ENCODE measurements at places on chromosomes 4 and X.

GRCh38 chr4:124631760-124632159, 80.8 kb downstream of the ANKRD50 start:
- DNase-seq = peak; percentile 13

- DNase-seq = no peak
Measured at GRCh38 chr4:158428242-158428641, 93.4 kb upstream of the RXFP1 start.

GRCh38 chr4:166602068-166602467, 632.2 kb downstream of the SPOCK3 start:
- no peak for DNase-seq

- DNase-seq = no peak
Measured at GRCh38 chrX:270848-271367, 10.3 kb upstream of the PLCXD1 start.

GRCh38 chr4:40544221-40544620, 85.4 kb downstream of the RBM47 start:
- no peak for DNase-seq

- DNase-seq = no peak
Measured at GRCh38 chr4:165472943-165473676, 94.3 kb downstream of the CPE start.

DNA sequence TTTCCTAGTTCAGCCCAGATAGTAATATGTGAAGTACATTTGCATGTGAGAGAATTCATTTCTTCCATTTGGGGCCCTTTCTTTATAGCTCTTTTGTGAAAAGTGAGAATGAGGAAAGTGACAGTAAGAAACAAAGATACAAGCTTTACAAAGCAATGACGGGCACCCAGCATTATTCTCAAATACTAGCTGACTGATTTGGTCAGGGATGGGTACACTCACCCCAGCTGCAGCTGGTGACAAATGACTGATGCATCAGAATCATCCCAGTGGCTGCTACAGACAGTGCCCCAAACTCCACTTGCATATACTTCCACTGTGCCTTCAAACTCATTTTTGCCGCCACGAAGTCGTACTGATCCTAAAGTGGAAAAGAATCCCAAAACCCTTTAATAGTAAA, 14.8 kb downstream of the PRSS12 start:
- DNase-seq = no peak

- DNase-seq = no peak
Measured at GRCh38 chr4:55296096-55296495, 49.9 kb upstream of the SRD5A3 start.

GRCh38 chr4:176205299-176205698, 9.9 kb upstream of the SPATA4 start:
- DNase-seq = no peak

DNA sequence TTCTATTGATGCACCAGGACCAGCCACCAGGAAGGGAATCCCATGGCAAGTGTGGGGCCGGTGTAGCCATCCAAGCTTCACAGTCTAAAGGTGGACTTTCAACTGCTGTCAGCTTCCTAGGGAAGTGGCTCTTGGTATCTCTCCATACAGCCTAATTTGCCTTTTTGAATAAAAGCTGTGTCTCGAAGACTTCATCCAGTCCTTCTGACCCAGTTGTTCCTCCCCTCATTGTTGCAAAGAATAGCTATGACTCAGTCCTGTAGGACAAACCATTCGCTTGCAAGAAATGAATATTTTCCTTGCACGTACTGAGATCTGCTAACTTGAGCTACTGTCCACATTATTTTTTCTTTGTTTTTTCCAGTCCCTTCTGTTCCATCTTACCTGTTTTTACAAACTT, 145.1 kb upstream of the CTSO start:
- DNase-seq = no peak

DNA sequence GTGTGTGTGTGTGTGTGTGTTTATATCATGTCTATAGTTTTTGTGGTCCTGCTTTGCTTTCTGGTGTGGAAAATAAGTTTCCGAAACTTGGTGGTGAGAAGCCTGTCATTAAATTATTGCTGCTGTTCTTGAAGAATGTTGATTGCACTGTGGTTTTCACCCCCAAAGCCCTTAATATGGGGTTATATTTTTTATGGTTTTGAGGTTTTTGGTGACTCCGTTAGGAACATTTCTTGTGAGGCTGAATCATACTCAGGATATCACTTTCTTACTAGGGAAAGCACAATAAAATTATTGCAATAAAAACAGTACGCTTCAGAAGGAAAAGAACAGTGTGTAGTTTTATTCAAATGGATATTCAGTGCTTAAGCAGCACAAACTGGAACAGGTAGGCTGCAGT, 539.1 kb upstream of the MAGEB18 start:
- DNase-seq = no peak

DNA sequence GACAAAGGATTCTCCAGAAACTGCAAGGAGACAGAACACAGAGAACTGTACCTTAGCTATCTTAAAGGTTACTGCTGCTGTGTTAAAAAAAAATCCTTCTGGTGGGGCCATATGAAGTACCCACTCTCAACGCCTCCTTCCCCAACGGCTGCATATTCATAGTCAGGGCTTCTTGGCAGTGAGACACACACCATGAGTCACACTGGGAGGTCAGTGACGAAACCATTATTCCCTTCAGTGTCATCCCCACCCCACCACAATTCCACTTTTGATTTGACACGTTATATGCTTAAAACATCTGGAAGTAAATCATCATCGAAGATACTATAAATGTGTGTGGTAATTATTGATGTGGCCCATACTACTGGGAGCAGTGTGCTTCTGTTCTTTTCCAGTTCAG, 271.5 kb downstream of the LDB2 start:
- no peak for DNase-seq

- no peak for DNase-seq
Measured at GRCh38 chrX:103831342-103831802, 685 bp downstream of the RAB9B start.

DNA sequence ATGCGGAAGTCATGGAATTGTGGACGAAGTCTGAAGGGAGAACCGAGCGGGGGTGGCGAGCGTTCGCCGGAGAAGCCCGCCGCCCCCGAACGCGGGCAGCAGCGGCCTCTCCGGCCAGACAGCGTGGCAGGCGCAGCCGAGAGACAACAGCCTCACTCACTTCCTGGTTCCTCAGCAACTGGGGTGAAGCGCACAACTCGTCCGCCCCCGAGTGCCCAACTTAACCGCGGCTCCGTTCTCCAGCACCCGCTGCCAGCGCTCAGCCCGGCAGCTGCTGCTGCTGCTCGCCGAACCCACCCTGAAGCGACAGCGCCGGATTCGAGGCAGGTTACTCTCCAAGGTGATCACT, 68.0 kb downstream of the NOCT start:
- no peak for DNase-seq

DNA sequence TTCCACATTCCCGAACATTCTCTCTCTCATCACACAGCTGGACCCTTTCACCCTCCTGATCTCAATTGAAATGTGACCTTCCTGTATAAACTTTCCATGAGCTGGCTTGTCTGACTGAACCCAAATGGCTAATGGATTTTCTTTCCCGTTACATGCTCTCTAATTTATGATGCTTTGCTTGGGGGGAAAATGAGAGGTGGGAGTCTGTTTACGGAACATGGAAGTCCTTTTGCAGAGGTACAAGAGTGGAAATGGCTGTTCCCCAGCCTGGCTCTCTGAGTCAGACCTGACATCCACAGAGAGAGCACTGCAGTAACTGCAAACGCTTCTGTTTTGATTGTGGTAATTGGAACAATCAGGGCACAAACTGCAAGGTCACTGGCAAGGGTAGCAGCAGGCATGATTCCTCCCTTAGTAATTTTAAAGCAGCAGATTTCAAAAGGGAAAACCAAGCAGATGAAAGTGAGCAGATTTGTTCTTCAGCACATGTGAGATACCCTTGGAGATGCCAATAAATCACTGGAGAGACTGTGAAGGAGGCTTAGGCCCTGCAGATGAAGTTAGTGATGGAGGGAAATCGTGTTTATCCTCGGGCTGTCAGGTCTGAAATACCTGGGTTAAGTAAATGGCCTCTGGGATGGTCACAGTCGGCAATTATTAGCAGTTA, 83.9 kb downstream of the SNCA start:
- no peak for DNase-seq

- no peak for DNase-seq
Measured at GRCh38 chrX:132489578-132490419, 961 bp upstream of the MBNL3 start.

DNA sequence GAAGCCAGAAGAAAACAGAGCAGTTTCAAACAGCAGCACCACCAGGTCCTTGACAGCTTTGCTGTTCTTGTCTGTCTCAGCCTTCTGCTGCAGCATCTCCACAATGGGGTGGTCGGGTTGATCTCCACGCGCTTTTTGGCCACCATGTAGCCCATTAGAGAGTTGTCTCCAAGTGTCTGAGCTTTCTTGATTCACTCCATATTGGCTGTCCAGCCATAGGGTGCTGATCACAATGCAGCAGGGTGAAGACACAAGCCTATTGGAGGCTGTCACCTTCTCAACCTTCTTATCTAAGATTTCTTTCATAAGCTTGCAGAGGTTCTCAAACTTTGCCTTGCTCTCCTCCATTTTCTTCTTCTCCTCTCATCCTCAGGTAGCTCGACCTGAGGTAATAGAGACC, 175.4 kb upstream of the S100G start:
- no peak for DNase-seq

DNA sequence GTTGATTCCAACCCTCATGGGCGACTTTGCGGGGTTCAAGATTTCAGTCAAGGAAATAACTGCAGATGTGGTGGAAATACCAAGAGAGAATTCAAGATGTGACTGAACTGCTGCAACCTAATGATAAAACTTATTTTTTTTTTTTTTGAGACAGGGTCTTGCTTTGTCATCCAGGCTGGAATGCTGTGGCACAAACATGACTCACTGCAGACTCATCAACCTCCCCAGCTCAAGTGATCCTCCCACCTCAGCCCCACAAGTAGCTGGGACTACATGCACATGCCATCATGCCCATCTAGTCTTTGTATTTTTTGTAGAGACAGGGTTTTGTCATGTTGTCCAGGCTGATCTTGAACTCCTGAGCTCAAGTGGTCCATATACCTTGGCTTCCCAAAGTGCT, 19.5 kb upstream of the WDFY3 start:
- DNase-seq = no peak

DNA sequence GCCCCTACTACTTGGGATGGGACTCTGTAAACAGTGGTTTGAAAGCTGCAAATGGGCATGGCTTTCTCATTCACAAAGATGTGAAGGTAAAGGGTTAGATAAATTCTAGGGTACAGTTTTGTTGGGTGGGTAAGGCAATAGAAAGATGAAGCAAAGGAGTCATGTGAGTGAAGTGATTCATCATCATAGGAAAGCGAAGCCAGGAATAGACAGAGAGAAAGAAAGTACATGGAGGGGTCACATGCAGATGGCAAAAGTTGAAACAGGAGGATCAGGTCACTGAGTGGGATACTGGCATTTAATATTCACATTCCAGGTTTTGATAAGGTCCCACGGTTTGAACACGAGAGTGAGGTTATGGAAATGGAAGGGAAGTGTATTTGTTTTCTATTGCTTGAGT, 8.2 kb upstream of the ABCG2 start:
- DNase-seq = no peak

DNA sequence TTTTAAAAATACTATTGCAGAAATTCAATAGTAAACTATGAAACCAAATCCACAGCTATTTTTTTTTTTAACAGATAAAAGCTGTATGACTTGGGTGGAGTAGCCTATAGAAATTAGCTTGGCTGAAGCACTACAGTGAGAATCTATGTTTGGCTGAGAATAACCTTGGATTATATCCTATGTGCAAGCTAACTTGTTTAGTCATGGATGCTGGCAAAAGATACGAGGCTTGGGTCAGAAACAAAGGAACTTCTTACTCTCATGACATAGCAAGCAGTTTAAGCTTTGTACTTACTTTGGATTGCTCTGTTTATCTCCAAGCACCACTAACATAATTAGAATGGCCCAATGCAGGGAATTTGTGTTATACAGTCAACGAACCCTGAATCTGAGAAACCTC, 119.2 kb upstream of the GRID2 start:
- DNase-seq = no peak

- DNase-seq = no peak
Measured at GRCh38 chr4:10809905-10810304, 125.3 kb upstream of the CLNK start.

- DNase-seq = no peak
Measured at GRCh38 chrX:47327902-47328301, 42.5 kb upstream of the ZNF157 start.

- no peak for DNase-seq
Measured at GRCh38 chr4:188032170-188032569, 36.6 kb downstream of the ZFP42 start.

GRCh38 chrX:3728454-3728853, 15.0 kb upstream of the PRKX start:
- no peak for DNase-seq
